ENCODE measurements at places on chromosomes 12 and 14.

DNA sequence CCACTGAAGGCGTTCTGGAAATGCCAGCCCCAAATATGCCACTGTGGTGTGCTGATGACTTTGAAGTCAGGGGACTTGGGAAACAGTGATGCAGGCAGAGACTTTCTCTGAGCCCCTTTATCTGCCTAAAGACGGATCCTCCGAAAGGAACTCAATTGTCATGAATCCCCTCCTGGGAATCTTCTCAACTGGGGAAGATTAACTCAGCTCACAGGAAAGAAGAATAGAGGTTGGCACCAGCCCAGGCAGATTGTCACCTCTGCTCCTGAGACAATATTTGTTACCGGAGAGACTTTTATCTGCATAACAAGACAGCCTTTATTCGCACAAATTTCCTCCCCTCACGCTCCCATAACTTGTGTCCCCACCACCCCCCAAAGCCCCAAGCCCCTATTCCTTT, 414.4 kb downstream of the FUT8 start:
- no peak overlapping the region for H3K4me3 ChIP-seq
- H3K27me3 ChIP-seq, result peaks cover 44% of the 10 kb centered on the region
- no peaks in the 10 kb centered on the region for H3K36me3 ChIP-seq

- no peak overlapping the region for H3K27ac ChIP-seq
- no peaks in the 10 kb centered on the region for H3K36me3 ChIP-seq
- no peak overlapping the region for H3K4me3 ChIP-seq
- H3K27me3 ChIP-seq, result peaks cover 2% of the 10 kb centered on the region
These were observed 18.7 kb upstream of the CDCA4 start for GRCh38 chr14:105039458-105040205.

GRCh38 chr14:71905860-71906259, 26.4 kb upstream of the RGS6 start:
- no peaks in the 10 kb centered on the region for H3K36me3 ChIP-seq
- DNase-seq, result no peak
- H3K4me3 ChIP-seq, result no peak overlapping the region
- H3K27me3 ChIP-seq, result no peaks in the 10 kb centered on the region
- H3K27ac ChIP-seq, result peak overlapping the region; percentile 37
- peaks cover 10% of the 10 kb centered on the region for H3K4me1 ChIP-seq

GRCh38 chr14:34867199-34867598, 8.0 kb downstream of the BAZ1A start:
- H3K27ac ChIP-seq, result no peak overlapping the region
- no peaks in the 10 kb centered on the region for H3K36me3 ChIP-seq
- no peak overlapping the region for H3K4me3 ChIP-seq
- H3K27me3 ChIP-seq, result no peaks in the 10 kb centered on the region
- no peak for DNase-seq
